ENCODE measurements at places on chromosomes 1 and 21.

DNA sequence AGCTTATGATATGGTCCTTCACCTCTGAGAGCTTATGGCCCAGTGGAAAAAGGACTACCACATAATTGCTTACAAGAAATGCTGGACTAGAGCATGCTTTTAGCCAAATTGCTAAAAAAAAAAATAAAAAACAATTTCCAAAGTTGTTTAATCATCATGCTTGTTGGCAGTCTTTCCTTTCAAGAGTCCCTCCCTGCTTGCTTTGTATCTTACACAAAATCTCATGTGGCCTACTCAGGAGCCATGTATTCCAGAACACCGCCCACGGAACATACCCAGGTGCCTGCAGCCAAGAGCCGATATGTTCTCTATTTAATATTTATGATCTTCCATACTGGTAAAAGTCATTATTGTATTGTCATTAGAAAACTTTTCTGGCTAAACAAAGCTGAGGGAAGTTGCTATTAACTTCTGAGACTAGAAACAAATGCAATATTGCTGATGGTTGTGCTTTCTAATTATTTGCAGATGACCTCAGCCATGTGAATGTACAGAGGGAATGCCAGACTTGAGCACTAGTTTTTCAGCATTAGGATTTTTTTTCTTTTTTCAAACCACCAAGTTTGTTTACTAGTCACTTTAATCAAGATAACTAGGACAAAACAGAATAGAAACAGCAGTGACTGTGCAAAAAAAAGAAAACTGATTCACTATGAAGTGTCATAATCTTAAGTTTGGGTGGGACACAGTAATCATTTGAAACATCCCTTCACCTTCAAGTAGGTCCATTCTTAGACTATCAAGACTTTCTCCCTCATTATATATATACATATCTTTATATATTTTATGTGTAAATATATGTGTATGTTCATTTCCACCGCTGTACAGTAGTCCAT is 129.3 kb upstream of the GORAB start:
- no peak for DNase-seq

DNA sequence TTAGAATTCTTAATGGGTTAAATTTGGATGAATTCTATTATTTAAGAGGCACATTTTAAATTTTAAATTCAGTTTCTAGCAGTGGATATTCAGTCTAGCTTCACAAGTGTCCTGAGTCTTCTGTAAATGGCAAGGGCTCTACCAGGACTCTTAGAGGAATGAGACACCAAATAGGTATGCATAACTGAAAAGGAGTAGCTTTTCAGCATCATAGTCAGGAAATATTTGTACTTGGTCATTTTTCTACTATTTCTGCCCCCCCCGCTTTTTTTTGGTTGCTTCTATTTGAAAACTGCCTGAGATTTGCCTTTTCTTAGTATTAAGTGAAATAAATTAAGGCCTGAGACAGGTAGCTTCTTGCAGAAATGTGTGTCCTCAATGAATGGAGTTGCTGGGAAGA is 80.2 kb downstream of the MAST2 start:
- no peak for DNase-seq

- DNase-seq, result no peak
Measured at GRCh38 chr1:113676524-113676923, 82.8 kb downstream of the PHTF1 start.

- DNase-seq, result no peak
Measured at GRCh38 chr1:158124034-158124433, 56.7 kb upstream of the CD1D start.

GRCh38 chr1:186089940-186090339 is 285.1 kb downstream of the TPR start:
- no peak for DNase-seq

DNA sequence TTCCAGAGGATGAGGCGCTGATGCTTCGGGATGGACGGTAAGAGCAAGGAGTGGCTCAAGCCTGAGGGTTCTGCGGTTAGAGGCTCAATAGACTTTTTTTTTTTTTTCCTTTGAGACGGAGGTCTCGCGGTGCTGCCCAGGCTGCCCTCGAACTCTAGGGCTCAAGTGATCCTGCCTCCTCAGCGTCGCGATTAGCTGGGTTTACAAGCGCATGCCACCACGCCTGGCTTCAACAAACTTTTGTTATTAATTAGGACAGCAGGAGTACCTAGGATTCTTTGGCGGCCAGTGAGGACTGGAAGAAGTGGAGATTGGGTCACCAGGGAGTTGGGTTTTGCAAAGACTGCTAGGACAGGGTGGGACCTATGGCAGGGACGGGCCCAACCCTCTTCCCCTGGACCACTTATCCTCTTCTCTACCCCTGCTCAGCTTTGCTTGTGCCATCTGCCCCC is 587 bp downstream of the SCNM1 start:
- DNase-seq, result no peak

DNA sequence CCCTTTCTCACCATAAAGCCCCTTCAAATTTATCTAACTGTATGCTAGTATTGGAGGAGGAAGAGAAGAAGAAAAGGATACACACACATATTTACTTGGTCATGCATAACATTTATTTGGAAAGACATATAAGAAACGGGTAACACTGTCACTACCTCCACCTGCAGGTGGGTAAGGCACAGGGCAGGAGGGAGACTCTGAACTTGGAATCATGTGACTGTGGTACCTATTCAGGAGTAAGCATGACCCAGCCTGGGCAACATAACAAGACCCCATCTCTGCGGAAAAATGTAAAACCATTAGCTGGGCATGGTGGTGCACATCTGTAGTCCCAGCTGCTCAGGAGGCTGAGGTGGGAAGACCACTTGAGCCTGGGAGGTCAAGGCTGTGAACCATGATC is 1.4 kb upstream of the PADI6 start:
- DNase-seq, result no peak

- no peak for DNase-seq
Measured at GRCh38 chr1:23793018-23793781, 2.3 kb downstream of the LYPLA2 start.
